RKO (cell line): ENCODE measurements at places on chromosomes 7 and 10.

DNA sequence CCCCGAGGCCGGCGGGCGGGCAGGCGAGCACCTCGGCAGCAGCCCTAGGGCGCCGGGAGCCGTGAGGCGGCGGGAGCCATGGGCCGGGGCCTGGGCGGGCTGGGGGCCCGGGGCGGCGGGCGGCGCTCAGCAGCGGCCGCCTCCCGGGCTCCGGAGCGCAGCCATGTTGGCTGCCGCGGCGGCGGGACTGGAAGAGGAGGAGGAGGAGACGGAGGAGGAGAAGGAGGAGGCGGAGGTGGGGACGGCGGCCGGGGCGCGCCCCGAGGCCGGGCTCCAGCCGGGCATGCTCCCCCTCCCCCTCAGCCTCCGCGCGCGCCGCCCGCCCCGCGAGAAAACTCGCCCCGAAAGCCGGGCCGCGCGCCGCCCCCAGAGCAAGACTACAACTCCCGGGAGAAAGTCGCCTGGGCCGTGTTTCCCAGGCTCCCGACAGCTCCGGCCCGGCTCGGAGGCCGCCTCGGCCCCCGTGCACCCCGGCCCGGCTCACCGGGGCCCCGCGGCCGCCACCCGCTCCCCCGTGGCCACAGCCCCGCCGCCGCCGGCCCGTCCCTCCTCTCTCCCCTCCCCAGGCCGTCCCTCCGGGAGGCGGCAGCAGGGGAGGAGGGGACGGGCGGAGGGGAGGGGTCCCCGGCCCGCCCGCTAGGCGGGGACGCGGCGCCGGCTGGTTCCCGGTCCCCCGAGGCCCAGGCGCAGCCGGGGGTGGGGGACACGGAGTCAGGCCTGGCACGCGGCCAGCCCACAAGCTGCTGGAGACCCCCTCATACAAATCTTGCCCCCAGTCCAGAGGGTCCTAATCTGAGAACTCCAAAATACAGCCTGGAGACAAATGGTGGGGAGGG, at the start of gene DLG5:
Gene DLG5, minus strand, starts transcription at position 190 of the 836 bp plus-strand sequence. CDS start 235 bp downstream, outside the sequence.
- DNase-seq = peak; percentile 47

DNA sequence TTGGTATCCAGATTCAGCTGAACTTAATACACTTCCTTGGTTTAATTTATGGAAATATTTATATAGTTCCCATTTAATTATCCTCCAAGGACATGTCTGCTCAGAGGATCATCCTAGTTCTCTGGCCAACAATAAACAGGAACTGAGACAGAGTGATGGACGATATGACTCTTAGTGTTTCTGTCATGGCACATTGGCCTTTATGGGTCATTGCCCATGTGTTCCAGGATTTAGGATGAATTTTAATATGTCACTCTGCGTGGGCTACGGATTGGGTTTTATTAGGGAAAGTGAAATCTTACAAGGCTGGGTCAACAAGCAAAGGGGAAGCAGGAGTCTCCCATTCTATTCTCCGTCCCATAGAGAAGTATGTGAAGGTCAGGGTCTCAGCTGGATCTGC, 18.8 kb upstream of the TNPO3 start:
- no peak for DNase-seq

DNA sequence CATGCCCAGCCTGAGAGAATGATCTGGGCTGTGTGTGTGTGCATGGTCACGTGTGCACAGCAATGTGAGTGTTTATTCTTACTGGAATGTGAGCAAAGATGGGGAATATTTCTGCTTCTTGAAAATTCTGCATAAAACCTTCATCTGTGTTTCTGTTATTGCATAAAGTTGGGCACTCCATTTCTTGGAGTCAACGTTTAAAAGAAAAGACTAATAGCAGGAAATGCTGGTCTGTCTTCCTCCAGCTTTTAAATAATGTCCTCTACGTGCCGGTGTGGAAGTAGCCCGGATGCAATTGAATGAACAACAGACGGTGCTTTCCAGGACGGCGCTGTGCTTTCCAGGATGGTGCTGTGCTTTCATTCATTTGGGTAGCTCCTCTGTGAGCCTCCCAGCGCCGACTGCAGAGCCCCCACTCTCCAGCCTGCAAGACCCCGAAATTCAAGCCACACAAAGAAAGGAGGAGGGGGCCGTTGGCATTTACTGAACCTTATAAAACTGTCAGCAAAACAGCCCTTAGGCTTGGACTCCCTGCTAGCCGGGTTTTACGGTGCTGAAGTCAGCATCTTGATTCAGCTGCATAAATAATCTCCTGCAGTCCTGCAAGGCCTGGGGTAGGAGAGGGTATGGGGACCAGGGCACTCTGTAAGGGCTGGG, 158.2 kb upstream of the PRKCQ start:
- DNase-seq = no peak

DNA sequence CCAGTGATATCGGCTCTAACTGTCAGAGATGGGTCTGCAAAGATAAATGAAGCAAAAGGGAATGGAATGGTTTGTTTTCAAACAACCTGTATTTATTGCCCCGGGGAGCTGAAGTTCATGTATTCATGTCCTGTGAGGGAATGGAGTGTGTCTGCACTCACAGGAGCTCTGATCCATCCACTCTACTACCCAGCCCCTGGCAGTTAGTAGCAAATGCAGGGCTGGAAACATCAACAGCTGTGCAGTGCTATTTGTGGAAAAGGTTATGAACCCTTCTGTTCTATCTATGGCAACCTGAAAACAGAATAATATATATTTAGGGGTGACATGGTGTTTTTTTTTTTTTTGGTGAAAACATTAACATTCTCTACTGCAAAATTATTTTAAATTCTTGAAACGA, 9.8 kb downstream of the AGR2 start:
- DNase-seq = no peak

GRCh38 chr7:144628176-144628575, 207.7 kb downstream of the TPK1 start:
- no peak for DNase-seq

DNA sequence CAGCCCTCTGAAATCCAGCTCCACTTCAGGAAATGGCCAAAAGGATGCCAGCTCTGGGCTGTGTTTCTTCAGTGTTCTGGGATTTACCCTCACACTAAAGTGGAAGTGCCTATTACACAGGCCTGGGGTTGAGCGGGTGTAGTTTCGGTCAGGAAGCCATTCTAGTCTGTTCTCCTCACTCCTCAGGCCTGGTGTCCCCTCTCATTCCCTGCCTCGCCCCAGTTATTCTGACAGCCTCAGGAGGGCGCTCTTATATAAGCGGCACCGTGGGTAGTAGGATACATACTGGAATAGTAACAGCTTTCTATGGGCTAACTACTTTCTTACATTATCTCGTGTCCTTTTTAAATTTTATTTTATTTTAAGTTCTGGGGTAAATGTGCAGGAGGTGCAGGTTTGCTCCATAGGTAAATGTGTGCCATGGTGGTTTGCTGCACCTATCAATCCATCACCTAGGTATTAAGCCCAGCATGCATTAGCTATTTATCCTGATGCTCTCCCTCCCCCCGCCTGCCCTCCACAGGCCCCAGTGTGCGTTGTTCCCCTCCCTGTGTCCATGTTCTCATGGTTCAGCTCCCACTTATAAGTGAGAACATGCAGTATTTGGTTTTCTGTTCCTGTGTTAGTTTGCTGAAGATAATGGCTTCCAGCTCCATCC, 12.2 kb upstream of the LGI1 start:
- no peak for DNase-seq

- DNase-seq = no peak
These were observed 227.2 kb upstream of the MKLN1 start for GRCh38 chr7:131100357-131101054.

DNA sequence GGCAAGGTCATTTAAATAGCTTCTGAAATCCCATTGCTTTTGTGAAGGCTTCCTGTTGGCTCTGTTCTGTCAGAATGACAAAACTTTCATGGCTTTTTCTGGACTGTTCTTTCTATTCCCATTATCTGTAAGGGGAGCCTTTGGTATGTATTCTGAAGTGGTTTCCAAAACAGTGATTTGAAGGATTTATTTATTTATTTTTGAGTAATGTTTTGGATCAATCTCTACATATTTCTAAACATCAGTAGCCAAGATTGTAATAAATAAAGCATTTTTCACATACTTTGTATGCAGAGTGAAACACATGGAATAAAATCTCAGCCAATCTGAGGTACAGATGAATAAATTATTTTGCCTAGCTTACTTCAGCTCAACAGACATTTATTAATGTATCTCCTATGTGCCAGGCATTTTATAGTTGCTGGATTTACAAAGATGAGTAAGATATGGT, 121.1 kb downstream of the BBS9 start:
- DNase-seq = no peak

DNA sequence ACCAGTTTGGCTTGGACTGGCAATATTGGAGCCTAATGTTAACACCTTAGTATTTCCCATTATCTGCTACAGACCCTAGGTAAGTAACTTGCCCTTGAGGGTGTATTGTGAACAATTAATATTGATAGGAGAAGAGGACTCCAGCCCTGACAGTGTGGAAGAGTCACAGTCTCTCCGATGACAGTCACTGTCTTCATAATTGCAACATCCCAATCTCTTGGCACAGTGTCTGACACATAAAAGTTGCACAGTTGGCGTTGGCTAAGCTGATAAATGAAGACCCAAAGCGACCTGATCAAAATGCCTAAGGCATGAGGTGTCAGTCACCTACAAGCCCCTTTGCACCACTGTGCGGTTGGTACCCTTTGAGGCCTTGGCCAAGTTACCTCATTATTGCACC, 154.7 kb upstream of the AOAH start:
- DNase-seq = no peak

- no peak for DNase-seq
These were observed 197.3 kb downstream of the PHF14 start for GRCh38 chr7:11170863-11171568.
